ENCODE measurements at places on chromosomes 7 and 10. TPM values are rescaled to one million over a fixed set of nuclear protein-coding genes. Genes with fewer than 3 reads are reported as not detected.

Gene CAMK2B
- 94.5 TPM for total RNA-seq

Gene EFCAB10
- total RNA-seq, result 2.2 TPM

Gene TCERG1L
- total RNA-seq, result 1.3 TPM

Gene MUC12
- total RNA-seq, result not detected

All from parietal lobe (tissue), 2 donors.